Naive thymus-derived CD4-positive, alpha-beta T cell (primary cell): ENCODE measurements at places on chromosomes 4 and X. TPM values are rescaled to one million over a fixed set of nuclear protein-coding genes. Genes with fewer than 3 reads are reported as not detected.

LANCL3 gene
- total RNA-seq: 0.03 TPM

- H3K27ac ChIP-seq: no peak overlapping the region
- no peak for DNase-seq
- H3K4me1 ChIP-seq: no peaks in the 10 kb centered on the region
- H3K27me3 ChIP-seq: no peaks in the 10 kb centered on the region
Observed at GRCh38 chr4:126215759-126216158, 901.0 kb downstream of the FAT4 start.

DNA sequence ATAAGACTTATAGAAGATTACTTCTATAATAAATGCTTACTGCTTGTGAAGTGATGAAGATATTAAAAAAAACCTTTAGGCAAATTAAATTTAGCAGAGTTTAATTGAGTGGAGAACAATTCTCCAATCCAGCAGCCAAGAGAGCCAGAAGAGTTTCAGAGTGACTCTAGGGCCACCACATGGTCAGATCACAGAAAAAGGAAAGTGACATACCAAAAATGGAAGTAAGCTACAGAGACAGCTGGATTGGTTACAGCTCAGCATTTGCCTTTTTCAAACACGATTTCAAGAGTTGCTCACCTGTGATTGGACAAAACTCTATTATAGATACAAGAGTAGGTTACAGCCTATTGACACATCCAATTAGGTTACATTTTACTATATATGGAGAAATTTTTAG, 79.0 kb upstream of the TRAM1L1 start:
- H3K4me3 ChIP-seq: no peak overlapping the region
- H3K27me3 ChIP-seq: no peaks in the 10 kb centered on the region
- no peak for DNase-seq
- H3K4me1 ChIP-seq: no peaks in the 10 kb centered on the region

- H3K4me3 ChIP-seq: no peak overlapping the region
- no peaks in the 10 kb centered on the region for H3K27me3 ChIP-seq
- H3K27ac ChIP-seq: no peak overlapping the region
- DNase-seq: no peak
Observed at GRCh38 chrX:19721726-19722370, 165.6 kb downstream of the SH3KBP1 start.

DNA sequence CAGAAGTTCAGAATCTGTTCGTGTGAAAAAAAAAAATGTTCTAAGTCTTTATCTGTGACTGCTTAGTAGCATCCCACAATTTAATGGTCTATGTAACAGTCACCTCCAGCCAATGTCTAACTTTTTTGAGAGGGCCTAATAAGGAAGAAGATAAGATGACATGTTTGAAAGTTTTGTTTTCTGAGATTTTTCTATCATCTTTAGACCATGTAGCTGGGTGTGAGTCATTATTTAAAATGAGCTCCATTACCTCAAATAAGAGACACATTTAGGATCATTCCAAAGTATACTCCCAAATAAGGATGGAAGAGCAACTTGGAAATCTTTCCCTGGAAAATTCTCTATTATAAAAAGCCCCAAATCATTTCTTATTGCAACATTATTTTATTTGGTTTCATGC, 28.2 kb upstream of the MCF2 start:
- H3K27ac ChIP-seq: no peak overlapping the region
- no peak overlapping the region for H3K4me3 ChIP-seq
- DNase-seq: no peak
- peaks cover 5% of the 10 kb centered on the region for H3K4me1 ChIP-seq

DNA sequence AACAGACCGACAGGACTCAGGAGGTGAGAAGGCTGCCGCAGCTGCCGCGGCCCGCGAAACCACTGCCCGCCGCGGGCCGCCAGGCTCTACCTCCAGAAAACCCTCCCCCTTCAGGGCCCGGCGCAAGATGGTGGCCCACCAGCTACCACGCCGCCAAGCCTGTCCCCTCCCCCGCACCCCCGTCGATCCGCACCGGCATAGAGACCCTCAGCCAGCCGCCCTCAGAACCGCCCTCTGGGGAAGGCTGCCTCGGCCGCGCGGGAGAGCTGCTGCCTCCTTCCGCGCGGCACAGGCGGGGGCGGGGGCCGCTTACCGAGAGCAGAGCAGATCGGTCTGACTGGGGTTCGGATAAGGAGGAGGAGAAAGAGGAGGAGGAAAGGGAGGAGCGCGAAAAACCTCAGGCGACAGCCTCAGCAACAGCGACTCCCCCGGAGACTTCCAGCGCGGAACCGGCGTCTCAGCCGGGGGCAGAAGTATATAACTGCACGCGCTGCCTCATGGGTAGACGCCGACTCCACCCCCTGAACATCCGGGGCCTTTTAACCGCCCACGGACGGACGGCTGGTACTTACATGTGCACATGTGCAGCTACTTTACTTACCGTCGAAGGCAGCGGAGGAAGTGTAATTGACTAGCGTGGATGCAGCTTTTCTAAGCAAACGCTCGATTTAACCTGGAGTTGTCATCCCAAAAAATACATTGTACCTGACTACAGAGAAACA, at the start of gene ZNF280C:
TSS of gene ZNF280C (minus strand) at position 451 of the 722 bp plus-strand sequence. CDS start 8,450 bp downstream, outside the sequence.
- no peaks in the 10 kb centered on the region for H3K27me3 ChIP-seq
- peak within 1 kb of the TSS; percentile 82 for H3K4me3 ChIP-seq
- no peaks in the 10 kb centered on the region for H3K36me3 ChIP-seq
- H3K27ac ChIP-seq: peak within 1 kb of the TSS; percentile 77
- H3K4me1 ChIP-seq: peaks cover 6% of the 10 kb centered on the region

GRCh38 chr4:151760002-151760401, 805 bp downstream of the GATB start:
- H3K36me3 ChIP-seq: peaks cover 7% of the 10 kb centered on the region
- DNase-seq: no peak
- peaks cover 9% of the 10 kb centered on the region for H3K4me1 ChIP-seq

GRCh38 chrX:63506320-63506719, 155.2 kb upstream of the SPIN4 start:
- no peak overlapping the region for H3K27ac ChIP-seq
- H3K4me1 ChIP-seq: no peaks in the 10 kb centered on the region
- H3K27me3 ChIP-seq: no peaks in the 10 kb centered on the region
- no peaks in the 10 kb centered on the region for H3K36me3 ChIP-seq
- no peak for DNase-seq

- no peaks in the 10 kb centered on the region for H3K27me3 ChIP-seq
- peak overlapping the region; percentile 94 for H3K4me3 ChIP-seq
- no peaks in the 10 kb centered on the region for H3K36me3 ChIP-seq
- peaks cover 3% of the 10 kb centered on the region for H3K4me1 ChIP-seq
Observed at GRCh38 chrX:56728752-56729151, 291 bp upstream of the NBDY start.

DNA sequence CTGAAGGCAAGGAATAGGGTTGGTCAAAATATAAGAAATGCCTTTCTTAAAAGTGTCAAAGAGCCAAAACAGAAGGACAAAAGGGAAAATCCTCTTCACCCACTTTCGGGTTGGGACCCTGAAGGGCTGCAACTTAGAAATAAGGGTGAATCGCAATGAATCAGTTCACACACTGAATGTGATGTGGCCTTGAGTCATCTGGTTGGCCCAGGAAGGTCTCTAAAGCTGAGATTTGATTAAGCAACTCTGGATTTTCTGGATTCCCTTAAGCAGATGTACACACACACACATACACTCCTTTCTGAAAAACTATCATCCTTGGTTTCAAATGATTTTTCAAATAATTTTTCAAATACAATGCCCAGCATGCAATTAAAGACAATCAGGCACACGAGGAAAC, 13.1 kb downstream of the TAB3 start:
- no peak overlapping the region for H3K27ac ChIP-seq
- no peaks in the 10 kb centered on the region for H3K4me1 ChIP-seq
- no peak overlapping the region for H3K4me3 ChIP-seq
- no peaks in the 10 kb centered on the region for H3K27me3 ChIP-seq
- DNase-seq: no peak

HELT gene
- not detected for total RNA-seq

GRCh38 chr4:185638548-185639301, 103.4 kb upstream of the PDLIM3 start:
- H3K36me3 ChIP-seq: no peaks in the 10 kb centered on the region
- no peaks in the 10 kb centered on the region for H3K4me1 ChIP-seq
- H3K4me3 ChIP-seq: no peak overlapping the region

DNA sequence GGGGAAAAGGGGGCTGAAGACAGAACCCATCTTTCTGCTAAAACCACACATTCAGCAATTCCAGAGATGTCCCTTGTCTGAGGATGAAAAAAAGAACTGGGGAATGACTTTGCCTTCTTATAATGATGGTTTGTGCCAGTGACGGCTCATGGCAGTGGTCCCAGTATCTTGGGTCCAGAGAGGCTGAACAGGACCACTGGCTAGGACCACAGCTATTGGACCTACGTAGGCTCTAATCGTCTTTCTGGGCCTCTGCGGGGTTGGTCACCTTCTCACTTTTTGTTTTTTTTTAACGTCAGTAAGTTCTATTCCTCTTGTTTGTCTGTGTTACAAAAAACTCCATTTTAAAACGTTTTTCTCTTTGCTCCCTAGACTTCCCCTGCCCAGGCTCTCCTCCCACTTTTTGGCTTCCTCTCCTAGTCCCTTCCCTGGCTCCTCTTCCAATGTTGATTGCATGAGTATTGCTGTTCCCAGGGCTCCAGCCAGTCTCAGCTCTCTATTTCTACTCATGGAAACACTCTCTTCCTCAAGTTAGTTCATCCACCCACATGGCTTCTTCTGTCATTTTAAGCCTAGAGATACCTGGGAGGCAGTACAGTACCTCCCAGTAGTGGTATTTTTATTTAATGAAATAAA, 52.6 kb upstream of the STX18 start:
- H3K36me3 ChIP-seq: no peaks in the 10 kb centered on the region
- no peaks in the 10 kb centered on the region for H3K27me3 ChIP-seq
- no peaks in the 10 kb centered on the region for H3K4me1 ChIP-seq
- no peak overlapping the region for H3K4me3 ChIP-seq
- no peak for DNase-seq

SLC26A1 gene
- 1.1 TPM for total RNA-seq

GAGE12G gene
- not detected for total RNA-seq

KDR gene
- not detected for total RNA-seq

DNA sequence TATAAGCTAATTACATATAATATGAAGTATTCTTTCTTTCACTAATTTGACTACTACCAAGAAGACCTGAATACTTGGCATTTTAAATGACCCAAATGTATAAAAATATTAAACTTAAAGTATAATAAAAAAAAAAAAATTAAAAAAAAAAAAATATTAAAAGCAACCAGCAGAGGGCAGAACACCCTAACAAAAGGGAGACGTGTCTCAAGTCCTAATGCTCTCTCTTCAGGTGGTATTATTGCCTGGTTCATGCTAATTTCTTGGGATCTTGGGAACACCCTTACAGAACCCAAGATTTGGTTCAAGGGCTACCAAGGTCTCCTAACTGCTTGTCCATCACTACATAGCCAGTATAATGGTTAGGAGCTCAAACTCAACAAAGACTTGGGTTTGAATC, 754.8 kb downstream of the RAB28 start:
- H3K4me1 ChIP-seq: no peaks in the 10 kb centered on the region
- DNase-seq: no peak
- no peaks in the 10 kb centered on the region for H3K27me3 ChIP-seq
- no peak overlapping the region for H3K27ac ChIP-seq
- no peaks in the 10 kb centered on the region for H3K36me3 ChIP-seq

DNA sequence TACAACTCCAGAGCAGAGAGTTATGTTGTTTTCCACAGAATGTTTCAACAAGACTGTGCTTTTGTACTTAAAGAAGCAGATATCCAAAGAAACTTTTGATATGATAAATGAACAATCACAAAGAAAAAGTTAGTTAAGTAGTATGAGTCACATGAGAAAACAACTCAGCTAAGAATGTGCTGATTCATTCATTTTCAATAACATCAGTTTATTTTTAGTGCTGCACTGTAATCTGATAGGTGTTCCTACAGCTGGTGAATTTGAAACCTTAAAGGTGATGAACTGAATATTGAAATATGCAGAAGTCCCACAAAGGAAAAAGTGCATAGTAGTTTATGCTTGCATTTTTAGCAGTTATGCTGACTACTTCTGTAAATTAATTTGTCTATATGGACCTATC, 180.3 kb upstream of the TENM3 start:
- H3K4me1 ChIP-seq: no peaks in the 10 kb centered on the region
- no peak overlapping the region for H3K27ac ChIP-seq
- H3K4me3 ChIP-seq: no peak overlapping the region
- no peak for DNase-seq

DNA sequence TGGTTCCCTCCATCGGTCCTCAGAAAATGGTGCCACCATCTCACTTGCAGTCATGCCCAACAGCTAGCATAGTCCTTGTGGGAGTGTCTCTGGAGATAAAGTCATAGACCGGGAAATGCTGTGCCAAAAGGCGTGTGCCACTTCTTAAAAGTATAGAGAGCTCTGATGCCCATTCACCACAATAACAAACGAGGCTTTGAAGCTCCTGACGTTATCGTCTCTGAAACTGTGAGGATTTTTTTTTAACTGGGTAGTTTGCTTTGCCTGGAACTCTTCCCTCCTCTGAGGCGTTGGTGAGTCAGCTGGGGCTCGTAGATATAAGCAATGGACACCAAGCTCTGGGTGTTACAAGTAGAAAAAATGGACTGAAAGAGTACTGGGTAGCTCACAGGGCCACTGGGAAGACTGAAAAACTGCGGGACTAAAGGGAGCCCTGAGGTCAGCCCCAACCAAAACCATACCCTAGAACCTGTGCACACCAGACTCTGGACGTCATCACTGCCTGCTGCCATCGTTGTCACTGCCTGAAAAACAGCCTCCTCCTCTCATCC, 89.4 kb upstream of the TRIM2 start:
- H3K4me1 ChIP-seq: peaks cover 43% of the 10 kb centered on the region
- no peaks in the 10 kb centered on the region for H3K27me3 ChIP-seq
- H3K36me3 ChIP-seq: no peaks in the 10 kb centered on the region
- H3K4me3 ChIP-seq: peak overlapping the region; percentile 46
- peak; percentile 89 for DNase-seq
- H3K27ac ChIP-seq: peak overlapping the region; percentile 84

DNA sequence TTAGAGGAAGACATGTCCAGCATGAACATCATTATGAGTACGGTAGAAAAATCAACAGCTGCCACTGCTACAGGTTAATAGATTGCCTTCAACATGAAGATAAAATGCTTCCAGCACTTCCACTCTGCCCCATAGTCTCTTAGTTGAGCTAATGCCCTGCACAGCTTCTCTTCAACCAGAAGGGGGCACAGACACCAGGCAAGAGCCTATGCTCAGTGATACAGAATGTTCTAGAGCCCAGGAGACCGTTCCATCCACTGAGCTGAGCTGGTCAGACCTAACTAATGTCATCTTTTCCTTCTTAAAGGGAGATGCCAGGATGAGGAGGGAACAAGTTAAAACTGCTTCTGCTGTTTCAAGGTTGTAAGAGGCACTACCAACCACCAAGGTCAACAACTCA, 42.2 kb downstream of the SMIM10L2A start:
- no peaks in the 10 kb centered on the region for H3K36me3 ChIP-seq
- no peak overlapping the region for H3K4me3 ChIP-seq
- no peaks in the 10 kb centered on the region for H3K27me3 ChIP-seq
- no peak overlapping the region for H3K27ac ChIP-seq
- H3K4me1 ChIP-seq: no peaks in the 10 kb centered on the region
- DNase-seq: no peak

DIPK2B gene
- not detected for total RNA-seq

EXOC1L gene
- total RNA-seq: not detected

- no peak overlapping the region for H3K27ac ChIP-seq
- H3K36me3 ChIP-seq: no peaks in the 10 kb centered on the region
- no peaks in the 10 kb centered on the region for H3K27me3 ChIP-seq
Observed at GRCh38 chr4:176583278-176583677, 209.4 kb downstream of the VEGFC start.

LEF1 gene
- total RNA-seq: 489 TPM

CXCL1 gene
- total RNA-seq: not detected
